ENCODE measurements at places on chromosomes 5 and 9. TPM values are rescaled to one million over a fixed set of nuclear protein-coding genes. Genes with fewer than 3 reads are reported as not detected.

GRCh38 chr5:3430691-3431090 lies 164.9 kb upstream of the IRX1 start:
- no peak for DNase-seq

SYK gene
- 0.80 TPM for total RNA-seq

DNA sequence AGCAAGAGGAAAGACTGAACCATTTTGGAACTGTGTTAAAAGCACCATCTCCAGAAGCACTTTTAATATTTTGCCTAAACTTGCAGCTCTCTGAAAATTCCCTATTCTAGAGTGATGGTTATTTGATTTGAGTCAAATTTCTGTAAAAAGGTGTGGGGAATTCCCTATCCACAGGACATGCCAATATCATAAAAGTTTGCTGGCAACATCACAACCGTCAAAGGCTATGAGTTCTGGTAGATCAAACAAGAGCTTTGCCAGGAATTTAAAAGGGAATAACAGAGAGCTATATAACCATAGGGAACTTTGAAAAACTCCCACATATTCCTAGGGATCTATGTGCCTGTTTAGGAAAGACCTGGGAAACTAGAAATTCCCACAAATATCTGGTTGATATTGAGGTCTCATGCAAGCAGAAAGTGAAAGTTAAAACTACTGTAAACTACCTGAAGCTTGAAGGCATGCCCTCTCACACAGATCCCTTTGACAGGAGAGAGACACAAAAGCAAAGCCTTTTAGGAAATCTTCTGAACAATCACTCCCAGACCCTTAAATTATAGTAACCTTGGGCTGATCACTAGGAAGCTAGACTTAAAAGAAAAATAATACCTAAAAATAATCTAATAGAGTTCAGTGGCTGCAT lies 549.9 kb downstream of the ANXA1 start:
- no peak for DNase-seq

DNA sequence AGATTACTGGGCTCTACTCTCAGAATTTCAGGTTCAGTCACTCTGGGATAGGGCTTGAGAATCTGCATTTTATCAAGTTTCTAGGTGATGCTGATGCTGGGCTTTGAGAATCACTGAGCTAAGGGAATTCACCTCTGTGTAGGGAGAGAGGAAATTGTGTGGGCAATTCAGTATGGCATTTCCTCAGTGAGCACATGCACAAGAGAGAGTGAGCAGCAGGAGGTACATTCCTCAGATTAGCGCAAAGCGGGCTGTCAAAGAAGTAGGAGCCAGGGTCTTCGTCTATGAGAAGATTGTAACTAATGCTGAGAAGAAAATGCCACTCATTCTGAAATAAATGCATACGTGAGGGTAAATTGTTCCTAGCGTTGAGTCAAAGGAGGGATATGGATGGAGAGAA lies 175.9 kb downstream of the KIF4B start:
- no peak for DNase-seq

DNA sequence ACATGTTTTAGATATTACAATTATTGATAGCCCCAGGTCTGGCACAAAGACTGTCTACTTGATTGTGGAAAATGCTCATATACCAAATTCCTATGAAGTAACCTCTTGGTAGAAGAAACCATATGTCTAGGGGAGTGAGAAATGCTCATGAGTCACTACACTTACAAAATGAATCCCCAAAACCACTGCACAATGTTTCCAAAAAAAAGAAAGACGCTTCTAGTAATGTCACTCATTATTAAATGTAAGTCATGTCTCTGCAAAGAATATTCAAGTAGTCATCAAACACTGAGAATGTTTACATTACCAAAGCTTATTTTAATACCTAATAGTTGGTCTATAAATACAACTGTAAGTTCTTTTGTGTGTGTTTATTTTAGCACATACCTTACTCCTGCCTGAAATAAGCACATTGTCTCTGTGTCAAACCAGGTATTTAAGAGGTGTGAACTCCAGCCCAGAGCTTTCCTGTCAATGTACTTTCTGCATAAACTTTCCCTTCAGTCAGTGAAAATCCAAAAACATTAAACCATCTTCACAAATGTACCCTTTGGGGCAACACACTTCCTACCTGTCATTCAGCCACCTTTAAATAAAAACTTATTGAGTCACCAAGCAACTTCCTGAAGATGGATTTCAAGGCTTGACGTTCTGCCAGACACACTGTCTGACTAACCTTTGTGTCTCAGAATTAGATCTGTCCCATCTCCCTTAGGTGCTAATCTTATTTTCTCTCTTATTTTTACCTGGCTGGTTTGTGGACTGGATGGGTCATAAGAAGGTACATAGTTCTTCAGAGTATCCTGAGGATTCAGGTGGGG lies 194.0 kb downstream of the NFIB start:
- no peak for DNase-seq

DNA sequence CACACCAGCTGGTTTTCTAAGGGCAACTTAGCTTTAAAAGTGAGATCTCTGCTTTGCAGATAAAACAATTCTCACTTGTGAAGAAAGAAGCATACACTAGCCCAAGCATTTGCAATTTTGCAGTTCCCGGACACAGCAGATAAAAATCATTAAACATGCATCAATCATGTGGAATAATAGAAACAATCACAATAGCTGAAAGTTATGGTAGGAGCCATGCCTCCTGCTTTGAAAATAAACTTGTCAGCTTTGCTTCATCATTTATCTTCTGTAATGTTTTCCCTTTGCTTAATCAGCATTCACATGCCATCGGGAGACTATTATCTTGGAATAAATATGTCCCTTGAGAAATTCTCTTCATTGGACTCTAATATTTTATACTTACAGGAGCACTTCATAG lies 60.3 kb upstream of the DAB2 start:
- no peak for DNase-seq

MCC gene
- total RNA-seq, result 1.6 TPM

TAF1L gene
- not detected for total RNA-seq

Measured in activated T-helper 2 cell treated with anti-CD3 and anti-CD28 coated beads, Interferon-gamma antibody, Interleukin-2, Interleukin-4, amounts not matched to agents 10 μg/mL and 5 μg/mL and 100 μg/mL, durations not matched to agents 14 hours and 24 hours and 36 hours (primary cell).